ENCODE measurements at places on chromosomes 5 and 9.

DNA sequence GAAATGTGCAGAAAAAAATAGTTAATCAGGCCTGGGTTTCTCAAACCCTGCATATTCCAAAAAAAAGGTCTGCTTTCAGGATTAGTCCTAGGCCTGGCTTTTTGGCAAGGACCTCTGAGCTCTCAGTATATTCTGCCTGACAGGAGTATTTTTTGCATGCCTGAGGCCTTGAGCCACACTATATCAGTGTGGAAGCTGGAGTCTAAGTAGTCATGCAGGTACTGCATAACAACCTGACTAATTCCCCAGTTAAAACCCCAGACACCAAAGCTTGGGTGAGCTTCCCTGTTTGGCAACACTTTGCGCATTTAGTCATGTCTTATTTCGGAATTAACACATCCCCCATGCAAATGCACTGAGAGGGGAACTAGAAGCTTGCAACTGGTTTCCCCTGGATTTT is 359.5 kb downstream of the CETN3 start:
- no peak for DNase-seq

DNA sequence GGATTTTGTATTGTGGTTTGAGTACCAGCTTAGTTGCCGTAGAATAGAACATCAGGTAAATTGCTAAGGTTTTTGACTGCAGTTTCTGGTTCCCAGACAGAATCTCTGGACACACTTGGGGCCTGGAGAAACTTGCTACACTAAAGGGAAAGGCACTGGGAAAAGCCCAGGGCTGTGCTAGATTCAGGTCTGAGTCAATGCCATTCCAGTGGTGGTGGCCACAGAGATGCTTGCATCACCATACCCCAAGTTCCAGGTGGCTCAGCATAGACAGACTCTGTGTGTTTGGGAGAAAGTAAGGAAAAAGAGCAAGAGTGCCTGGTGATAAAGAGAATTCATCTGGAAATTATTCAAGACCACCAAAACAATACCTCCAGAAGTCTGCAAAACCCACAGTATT is 120.6 kb downstream of the HMHB1 start:
- no peak for DNase-seq

DNA sequence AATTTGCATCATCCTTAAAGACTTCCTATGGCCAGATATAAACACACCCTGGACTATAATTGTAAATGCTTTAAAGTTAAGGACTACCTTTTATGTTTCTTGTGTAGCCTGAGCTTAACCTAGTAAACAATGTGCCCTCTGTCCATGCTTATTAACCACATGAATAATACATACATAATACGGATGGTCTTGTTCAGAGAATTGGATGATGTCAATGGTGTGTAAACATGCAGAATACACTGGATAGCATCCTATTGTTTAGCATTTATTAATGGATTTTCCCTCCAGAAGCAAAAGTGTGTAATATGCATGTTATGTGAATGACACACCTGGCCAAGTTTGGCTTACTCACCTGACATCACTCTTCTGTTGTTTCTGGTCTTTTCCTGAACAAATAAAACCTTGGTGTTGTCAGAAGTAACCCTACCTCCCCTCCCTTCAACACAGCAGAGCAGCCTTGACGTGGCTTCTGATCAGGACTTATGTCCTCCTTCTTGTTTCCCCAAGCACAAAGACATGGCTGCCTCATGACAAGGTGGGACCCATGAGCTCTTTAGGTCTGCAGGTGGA is 517.9 kb downstream of the MTRR start:
- no peak for DNase-seq

DNA sequence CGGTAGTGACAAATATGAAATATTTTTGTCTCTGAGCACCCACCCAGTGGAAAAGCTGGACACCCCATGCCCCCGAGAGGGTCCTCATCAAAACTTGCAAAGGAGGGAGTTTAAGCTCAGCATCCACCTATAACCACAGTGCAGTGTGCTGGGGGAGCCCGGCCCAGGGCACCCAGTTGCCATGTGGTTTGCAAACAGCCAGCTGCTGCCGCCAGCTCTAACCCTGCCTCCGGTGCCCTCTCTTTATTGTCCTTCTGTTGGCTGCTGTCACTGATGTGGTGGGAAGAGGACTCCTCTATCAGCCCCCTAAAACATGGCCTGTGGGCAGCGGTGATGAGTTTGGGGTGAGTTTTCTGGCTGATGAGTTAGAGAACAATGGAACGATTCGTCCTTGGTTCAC is 160.9 kb upstream of the MVB12B start:
- no peak for DNase-seq

DNA sequence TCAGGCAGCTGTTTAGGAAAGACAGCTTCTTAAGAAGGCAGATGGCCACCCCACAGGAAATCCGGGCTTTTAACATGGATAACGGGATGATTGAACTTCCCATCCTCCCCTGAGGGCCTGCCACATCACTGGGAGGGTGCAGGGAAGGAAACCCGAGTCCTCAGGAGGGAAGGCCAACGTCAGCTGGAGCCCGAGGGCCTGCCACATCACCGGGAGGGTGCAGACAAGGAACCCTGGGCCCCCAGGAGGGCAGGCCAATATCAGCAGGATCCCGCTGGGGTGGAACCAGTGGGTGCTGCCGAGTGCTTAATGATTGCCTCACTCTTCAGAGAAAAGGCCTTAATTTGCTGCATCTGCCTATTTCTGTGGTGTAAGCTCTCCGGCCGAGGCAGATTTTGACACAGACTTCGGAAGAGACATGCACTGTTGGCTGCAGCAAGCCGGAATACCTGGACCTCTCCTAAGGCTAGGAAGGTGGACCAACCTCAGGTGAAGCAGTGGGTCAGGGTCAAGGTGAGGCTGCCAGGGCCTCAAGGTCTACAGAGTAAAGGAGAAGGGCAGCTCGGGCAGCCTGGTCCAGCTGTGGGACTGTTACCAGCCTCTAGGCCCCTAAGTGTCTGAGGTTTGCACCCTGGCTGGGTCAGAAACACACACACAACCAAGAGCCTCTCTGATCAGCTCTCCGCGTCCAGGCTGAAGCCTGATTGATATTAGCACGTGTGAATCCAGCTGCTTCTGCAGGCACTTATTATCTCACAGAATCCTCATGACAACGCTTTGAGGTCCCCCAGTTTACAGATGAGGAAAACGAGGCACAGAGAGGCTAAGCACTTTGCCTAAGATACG is 14.8 kb upstream of the COL5A1 start:
- DNase-seq: no peak

DNA sequence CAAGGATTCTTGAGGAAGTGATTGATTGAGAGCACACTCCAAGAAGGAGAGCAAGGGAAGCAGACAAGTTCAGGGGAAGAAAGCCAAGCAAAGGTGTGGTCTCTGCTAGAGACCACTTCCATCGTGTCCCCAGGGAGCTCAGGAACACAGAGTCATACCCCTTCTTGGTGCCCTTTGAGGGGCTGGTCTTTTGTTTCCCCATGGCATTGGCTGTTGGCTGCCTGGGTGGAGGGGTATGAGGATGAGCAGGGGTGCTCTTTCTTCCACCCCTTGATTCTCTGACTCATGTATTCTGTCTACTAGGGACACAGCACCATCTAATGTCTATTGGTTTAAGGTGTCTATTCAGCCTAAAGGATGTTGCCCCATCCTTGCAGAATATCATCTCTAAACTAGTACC is 11.5 kb upstream of the SPOCK1 start:
- no peak for DNase-seq

DNA sequence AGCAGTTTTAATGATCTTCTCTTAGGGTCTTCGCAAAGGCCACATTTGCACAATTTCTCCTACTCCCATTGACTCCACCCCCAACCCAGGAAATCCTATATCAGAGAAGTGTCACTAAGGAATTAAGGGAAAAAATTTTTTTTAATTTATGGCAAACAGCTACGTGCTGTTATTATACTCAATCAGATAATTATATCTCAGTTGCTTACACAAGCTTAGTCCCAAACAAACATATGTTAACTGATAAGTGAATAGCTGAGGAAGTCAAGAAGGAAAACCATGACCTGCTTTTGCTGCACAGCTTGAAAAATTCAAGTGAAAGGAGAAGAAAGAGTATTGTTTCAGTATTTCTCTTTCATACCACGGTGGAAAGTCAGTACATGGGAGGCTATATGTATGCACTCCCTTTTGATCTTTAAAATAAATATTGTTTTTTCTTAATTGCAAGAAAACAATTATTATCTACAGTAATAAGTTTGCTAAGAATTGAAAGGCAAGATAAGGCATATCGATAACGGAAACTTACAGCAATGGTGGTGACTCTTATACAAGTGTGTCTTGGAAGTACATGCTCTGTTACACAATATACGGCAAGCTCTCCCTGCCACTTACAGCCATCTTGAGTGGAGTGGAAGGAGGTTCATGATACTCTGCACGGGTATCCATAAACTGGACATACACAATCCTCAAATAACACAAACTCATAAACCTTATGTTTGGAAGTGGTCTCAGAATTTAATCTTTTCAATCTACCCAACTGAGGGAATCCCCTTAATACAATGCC is 167.9 kb upstream of the FREM1 start:
- no peak for DNase-seq

DNA sequence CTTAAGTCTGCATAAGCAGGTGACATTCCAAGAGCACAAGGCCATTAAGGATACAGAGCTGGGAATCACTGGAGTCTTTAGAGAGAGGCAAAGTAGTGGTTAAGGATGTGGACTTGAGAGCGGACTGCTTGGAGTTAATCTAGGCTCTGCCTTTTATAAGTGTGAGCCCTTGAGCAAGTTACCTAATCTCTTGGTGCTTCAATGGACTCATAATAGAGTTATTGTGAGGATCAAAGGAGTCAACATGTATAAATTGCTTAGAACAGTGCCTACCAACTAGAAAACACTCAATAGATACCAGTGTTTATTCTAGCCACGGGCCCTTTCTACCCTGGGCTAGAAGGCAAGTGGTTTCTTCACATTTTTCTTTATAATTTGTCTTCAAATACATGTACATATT is 819.4 kb downstream of the NR2F1-AS1 start:
- DNase-seq: no peak

DNA sequence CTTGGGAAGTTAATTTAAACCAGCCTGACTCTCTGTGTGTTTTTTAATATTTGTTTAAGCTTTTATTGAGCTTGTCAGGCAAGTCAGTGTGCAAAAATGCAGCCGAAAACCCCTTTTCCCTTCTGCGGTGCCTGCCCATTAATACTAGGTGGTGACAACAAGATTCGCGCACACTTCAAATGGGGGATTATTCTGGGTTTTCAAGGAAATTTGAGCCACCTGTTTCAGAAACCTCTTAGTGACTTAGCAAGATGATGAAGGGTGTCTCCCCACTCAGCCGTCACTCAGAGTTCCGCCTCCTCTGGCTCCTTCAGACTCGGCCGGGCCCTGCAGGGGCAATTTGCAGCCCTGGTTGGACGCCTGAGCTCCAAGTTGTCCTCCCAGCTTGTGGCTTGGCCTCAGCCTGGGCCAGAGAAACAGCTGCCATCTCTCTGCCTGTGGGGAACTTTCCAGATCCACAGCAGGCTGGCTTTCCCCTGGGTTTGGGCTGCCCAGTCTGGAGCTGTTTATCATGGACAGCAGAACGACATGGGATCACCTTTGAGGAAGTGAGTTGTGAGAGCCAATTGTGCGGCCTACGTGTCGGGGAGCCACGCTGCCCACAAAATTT is 75.9 kb downstream of the SPRY4 start:
- DNase-seq: no peak

- no peak for DNase-seq
These were observed 249.8 kb upstream of the ZNF608 start for GRCh38 chr5:124996023-124996763.

- no peak for DNase-seq
These were observed 420.9 kb upstream of the SGCD start for GRCh38 chr5:155906046-155906445.

GRCh38 chr5:158770506-158770905 is 329.2 kb downstream of the EBF1 start:
- no peak for DNase-seq

DNA sequence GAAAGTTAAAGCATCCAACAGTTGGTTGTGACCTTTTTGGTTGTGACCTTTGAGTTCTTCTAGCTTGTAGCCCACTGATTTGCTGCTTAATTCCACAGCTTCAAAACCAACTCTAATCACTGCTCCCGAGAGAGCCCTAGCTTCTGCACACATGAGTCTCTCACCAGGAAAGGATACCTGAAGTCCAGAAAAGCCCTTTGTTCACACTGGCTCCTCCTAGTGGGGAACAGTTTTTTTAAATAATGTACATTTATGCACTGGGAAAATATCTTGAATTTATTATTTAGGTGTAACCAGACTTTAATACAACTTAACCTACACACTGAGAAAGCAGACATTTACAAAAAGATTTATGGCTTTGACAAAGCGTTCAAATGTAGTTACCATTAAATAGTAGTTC is 120.2 kb upstream of the CCDC152 start:
- no peak for DNase-seq

Data from activated T-helper 9 cell treated with anti-CD3 and anti-CD28 coated beads, Interleukin-2, amount 50 U/mL, for 16 hours (primary cell).